HFFc6 (cell line): ENCODE measurements at places on chromosomes 3 and 15. TPM values are rescaled to one million over a fixed set of nuclear protein-coding genes. Genes with fewer than 3 reads are reported as not detected.

MED12L gene
- total RNA-seq, result 0.13 to 0.79 TPM (median 0.39 TPM) in 3 replicates

CORO2B gene
- 7.9 to 10.4 TPM (median 9.4 TPM) in 3 replicates for total RNA-seq

PLSCR5 gene
- not detected in 2 replicates for total RNA-seq

GABRG3 gene
- total RNA-seq, result not detected in 2 replicates

LEKR1 gene
- 0.28 to 1.1 TPM (median 0.45 TPM) in 3 replicates for total RNA-seq

ZIC4 gene
- 0.44 to 0.53 TPM (median 0.50 TPM) in 3 replicates for total RNA-seq

DNA sequence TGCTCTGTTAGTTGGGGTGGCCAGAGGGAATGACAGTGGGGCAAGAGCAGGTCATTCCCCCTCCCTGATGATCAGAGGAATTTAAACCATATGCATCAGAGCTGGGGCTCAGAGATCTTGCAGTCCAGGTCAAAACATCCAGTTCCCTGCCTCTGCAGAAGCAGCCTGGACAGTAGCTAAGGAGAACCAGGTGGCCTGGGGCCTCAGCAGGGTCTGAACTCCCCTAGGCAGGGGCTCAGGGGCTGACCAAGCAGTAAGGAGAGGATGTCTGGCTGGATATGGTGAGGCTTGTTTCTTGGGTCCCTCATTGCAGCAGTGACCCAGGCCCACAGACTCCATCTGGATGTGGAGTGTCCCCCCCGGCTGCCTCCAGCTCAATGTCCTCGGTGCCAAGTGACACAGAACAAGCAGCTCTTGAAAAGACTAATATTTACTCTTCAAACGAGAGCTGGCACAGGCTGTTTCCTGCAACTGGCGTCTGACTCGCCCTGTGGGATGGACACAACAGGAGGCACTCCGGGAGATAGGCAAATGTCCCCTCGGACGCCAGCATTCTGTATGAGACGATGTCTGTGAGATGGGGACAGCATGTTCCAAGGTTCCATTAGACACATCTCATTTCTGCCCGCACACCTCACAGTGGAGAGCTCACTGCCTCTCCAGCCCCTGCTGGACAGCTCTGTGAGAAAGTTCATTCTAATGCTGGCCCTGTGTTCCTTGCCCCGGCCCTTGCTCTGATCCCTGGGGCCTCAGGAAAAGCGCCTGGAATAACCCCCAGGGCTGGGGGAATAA, 37.1 kb downstream of the SEC22C start:
- H3K27ac ChIP-seq, result no peak overlapping the region
- peaks cover 7% of the 10 kb centered on the region for H3K27me3 ChIP-seq
- no peak overlapping the region for H3K4me3 ChIP-seq
- no peaks in the 10 kb centered on the region for H3K36me3 ChIP-seq

DNA sequence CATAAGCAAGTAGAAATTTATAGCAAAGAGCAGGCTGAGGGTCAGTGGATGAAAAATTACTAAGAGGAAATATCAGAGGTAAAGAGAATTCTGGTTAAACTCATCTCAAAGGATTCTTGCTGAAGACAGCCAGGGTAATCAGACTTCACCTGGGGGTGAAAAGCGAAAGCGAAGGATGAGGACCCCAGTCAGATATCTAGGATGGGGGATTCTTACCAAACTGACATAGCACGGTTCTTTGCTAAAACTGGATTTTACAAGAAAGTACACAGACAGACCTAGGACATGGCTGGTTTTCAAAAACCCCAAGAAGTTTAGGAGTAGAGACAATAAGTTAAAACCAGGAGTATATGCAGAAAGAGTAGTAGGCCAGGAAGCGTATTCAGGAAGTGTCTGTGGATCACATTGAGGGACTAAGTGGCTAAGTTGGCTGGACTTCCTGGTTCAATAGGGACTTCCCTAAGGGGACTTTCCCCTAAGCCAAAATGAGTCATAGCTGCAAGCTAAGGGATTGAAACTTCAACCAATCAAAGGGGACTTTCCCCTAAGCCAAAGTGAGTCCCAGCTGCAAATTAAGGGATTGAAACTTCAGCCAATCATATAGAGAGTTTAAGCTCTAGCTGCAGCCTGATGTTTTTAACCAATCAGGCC, 2.4 kb upstream of the CFAP91 start:
- H3K27ac ChIP-seq, result no peak overlapping the region
- H3K4me1 ChIP-seq, result peaks cover 15% of the 10 kb centered on the region
- H3K36me3 ChIP-seq, result no peaks in the 10 kb centered on the region
- DNase-seq, result peak; percentile 16

- no peak for DNase-seq
- no peaks in the 10 kb centered on the region for H3K36me3 ChIP-seq
- H3K27me3 ChIP-seq, result no peaks in the 10 kb centered on the region; the same call in 1 of the 2 replicates
- no peak overlapping the region for H3K27ac ChIP-seq
- no peak overlapping the region for H3K4me3 ChIP-seq
Observed at GRCh38 chr3:126052196-126053058, 31.5 kb downstream of the SLC41A3 start.

DNA sequence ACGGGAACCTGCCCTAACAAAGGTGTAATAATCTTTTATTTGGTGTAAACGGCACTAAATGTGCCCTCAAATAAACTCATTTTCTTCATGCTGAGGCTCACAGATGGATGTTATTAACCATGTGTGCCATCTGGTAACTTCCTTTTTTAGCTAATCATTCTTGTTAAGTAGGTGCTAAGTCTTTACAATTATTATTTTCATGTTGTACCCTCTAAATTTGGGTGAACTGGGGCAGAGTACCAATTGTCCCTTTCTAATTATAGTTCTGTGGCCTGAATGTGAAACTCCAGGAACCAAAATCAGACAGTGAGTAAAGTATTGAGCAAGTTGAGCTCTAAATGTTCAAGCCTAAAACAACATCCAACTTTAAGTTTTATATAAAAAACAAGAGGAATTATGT, 220.7 kb upstream of the CADM2 start:
- no peaks in the 10 kb centered on the region for H3K27me3 ChIP-seq
- no peaks in the 10 kb centered on the region for H3K36me3 ChIP-seq
- H3K27ac ChIP-seq, result no peak overlapping the region

- H3K4me3 ChIP-seq, result no peak overlapping the region
- peaks cover 4% of the 10 kb centered on the region; the same call in 1 of the 2 replicates for H3K27me3 ChIP-seq
- no peaks in the 10 kb centered on the region for H3K36me3 ChIP-seq
- H3K4me1 ChIP-seq, result no peaks in the 10 kb centered on the region
Observed at GRCh38 chr15:79265987-79266579, 16.4 kb upstream of the ANKRD34C start.

DNA sequence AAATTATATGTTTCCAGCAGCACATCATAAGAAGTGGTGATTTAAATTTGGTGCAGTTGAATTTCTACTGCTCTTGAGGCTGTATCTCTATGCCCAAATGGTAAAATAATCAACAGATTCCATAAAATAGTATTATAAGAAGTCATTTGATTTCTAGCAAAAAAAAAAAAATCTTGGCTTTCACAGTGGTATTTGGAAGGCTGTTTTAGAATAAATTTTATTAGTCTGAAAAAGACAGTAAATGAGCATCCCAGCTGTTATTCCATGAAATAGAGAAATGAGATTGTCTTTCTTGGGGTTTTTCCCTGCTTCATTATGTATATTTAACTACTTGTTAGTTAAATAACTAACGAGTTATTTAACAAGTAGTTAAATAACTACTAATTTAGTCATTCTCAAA, 156.0 kb upstream of the ABI3BP start:
- no peak for DNase-seq
- no peaks in the 10 kb centered on the region; the same call in 1 of the 2 replicates for H3K27me3 ChIP-seq
- no peak overlapping the region for H3K27ac ChIP-seq

DNA sequence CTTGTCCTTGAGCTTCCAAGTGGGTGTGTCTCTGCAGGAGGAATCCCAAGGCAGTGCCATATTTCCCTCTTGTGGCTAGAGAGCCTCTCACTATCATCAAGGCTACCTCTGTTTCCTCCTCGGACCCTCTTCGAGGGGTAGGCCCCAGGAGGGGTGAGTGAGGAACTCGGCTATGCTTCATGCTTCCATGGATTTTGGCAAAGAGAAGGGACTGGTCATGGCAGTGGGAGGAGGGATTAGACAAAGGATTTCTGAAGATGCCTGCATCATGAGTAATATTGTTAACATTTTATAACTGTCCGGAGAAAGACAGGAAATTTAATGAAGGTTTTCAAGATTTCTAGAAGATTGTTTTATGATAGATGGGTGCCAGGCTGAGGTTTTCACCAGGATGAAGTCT, 241.5 kb downstream of the CLSTN2 start:
- H3K27me3 ChIP-seq, result no peaks in the 10 kb centered on the region
- no peak for DNase-seq
- H3K4me1 ChIP-seq, result no peaks in the 10 kb centered on the region
- H3K36me3 ChIP-seq, result no peaks in the 10 kb centered on the region; the same call in 1 of the 2 replicates
- H3K4me3 ChIP-seq, result no peak overlapping the region

- H3K4me3 ChIP-seq, result no peak overlapping the region
- H3K36me3 ChIP-seq, result 0 out of 2 replicates have a peak, but pooled peaks cover 8% of the 10 kb centered on the region
- H3K27me3 ChIP-seq, result no peaks in the 10 kb centered on the region
- H3K27ac ChIP-seq, result no peak overlapping the region
- DNase-seq, result no peak
Observed at GRCh38 chr3:114582929-114583328, 289.1 kb downstream of the TIGIT start.

GRCh38 chr3:143525408-143525807, 322.9 kb downstream of the SLC9A9 start:
- peaks cover 2% of the 10 kb centered on the region for H3K27me3 ChIP-seq
- no peak for DNase-seq
- no peak overlapping the region for H3K27ac ChIP-seq
- H3K4me1 ChIP-seq, result no peaks in the 10 kb centered on the region
- no peak overlapping the region for H3K4me3 ChIP-seq

GRCh38 chr3:108208831-108209230, 13.4 kb downstream of the IFT57 start:
- H3K27ac ChIP-seq, result no peak overlapping the region
- H3K4me1 ChIP-seq, result peaks cover 19% of the 10 kb centered on the region
- no peak for DNase-seq
- H3K27me3 ChIP-seq, result no peaks in the 10 kb centered on the region; the same call in 1 of the 2 replicates
- peaks cover 33% of the 10 kb centered on the region for H3K36me3 ChIP-seq

DNA sequence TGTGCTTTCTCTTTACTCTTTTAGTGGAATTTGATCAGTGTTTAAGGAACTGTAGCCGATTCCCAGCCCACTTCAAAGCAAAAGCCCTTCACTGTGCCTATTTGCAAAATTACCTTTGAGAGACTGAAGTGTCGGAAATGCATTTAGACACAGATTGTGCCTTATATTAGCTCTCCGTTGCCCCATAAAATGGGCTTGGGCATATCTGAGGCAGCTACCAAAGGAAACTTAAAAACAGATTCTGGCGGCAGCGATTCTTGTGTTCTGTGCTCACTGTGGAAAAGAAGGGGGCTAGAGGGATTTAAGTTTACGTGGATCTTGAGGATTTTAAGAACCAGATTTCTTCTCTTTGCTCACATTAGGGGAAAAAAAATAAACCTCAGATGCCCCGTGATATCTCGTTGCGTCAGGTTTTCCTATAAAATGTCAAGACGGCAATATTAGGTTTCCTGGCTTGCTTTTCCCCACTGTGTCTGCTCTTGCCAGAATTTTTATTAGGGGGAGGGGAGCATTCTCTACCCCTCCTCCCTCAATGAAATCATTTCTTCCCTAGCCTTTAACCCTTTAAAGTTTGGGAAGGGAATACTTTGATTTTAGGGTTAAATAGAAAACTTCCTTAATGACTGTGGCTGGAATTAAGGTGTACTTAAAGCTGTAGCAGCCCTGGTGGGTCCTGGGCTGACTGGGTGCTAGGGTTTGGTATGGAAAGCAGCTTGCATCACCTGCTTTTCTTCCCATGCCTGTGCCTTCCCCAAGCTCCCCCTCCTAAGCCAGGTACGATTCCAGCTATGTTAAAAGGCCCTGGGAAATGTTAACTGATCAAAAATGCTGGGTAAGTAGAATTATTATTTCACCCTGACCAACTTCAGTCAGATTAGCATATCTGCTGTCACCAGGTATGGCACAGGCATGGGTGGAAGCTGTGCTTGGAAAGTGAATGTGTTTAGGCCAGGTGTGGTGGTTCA, 73.8 kb downstream of the SMAD3 start:
- H3K4me3 ChIP-seq, result no peak overlapping the region
- peaks cover 12% of the 10 kb centered on the region for H3K27me3 ChIP-seq
- H3K4me1 ChIP-seq, result peaks cover 86% of the 10 kb centered on the region
- no peak for DNase-seq
- no peak overlapping the region for H3K27ac ChIP-seq
- peaks cover 36% of the 10 kb centered on the region for H3K36me3 ChIP-seq

DNA sequence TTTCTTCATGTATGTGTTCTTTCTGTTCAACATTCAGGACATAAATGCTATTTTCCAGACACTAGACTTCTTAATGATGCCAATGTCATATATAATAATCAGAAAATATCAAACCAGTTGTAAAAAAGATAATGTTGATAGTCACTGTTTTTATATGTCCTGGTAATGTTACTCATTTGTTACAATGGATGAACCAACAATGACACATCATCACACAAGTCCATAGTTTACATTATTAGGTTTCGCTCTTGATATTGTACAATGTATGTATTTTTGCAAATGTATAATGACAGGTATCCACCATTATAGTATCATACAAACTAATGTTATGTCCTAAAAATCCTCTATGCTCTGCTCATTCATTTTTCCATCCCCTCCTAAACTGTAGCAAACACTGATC, 243.8 kb upstream of the CDIN1 start:
- DNase-seq, result no peak
- peaks cover 54% of the 10 kb centered on the region for H3K4me1 ChIP-seq
- no peak overlapping the region for H3K4me3 ChIP-seq
- no peaks in the 10 kb centered on the region; the same call in 1 of the 2 replicates for H3K36me3 ChIP-seq
- no peaks in the 10 kb centered on the region for H3K27me3 ChIP-seq

- H3K4me3 ChIP-seq, result no peak overlapping the region
- H3K36me3 ChIP-seq, result no peaks in the 10 kb centered on the region
- H3K4me1 ChIP-seq, result peaks cover 7% of the 10 kb centered on the region
- no peak for DNase-seq
- no peak overlapping the region for H3K27ac ChIP-seq
- H3K27me3 ChIP-seq, result peaks cover 7% of the 10 kb centered on the region; the same call in 1 of the 2 replicates
Observed at GRCh38 chr3:24042174-24043059, 97.3 kb downstream of the NR1D2 start.
